ENCODE measurements at places on chromosomes 4 and X. TPM values are rescaled to one million over a fixed set of nuclear protein-coding genes. Genes with fewer than 3 reads are reported as not detected.

DNA sequence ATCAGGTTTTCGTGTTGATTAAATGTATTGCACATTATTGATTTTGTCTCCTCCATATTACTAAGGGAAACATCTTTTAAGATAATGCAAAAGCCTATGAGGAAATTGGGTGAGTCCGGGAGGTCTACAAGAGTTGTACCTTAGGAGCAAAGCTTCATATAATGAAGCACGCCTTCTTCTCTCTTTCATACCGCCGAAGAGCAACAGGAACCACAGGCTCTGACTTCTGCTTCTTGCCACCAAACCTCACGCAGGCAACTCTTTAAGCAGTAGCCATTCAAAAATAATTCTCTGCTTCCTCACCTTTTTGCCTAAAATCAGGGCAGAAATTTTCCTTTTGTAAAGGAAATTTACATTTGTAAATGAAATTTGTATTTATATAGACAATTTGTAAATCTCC is 139.6 kb downstream of the SPRY1 start:
- DNase-seq: no peak

- DNase-seq: no peak
Measured at GRCh38 chr4:41897698-41898097, 37.5 kb upstream of the TMEM33 start.

DNA sequence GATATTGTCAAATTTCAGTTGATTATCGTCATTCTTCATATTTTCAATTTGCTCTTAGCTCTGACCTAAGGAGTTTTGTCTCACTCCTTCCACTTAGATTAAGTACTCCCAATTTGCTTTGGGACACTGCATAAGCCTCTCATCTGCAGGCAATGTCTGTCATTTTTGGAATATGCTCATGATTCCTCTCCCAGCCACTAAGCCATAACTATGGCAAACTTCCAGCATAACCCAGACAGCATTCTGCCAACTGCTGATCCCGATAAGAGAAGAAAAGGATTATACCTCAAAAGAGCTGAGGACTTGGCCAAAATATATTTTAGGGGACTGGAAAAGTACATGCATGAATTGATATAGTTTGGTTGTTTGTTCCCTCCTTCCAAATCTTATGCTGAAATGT is 444.4 kb downstream of the GABRG1 start:
- DNase-seq: no peak

DNA sequence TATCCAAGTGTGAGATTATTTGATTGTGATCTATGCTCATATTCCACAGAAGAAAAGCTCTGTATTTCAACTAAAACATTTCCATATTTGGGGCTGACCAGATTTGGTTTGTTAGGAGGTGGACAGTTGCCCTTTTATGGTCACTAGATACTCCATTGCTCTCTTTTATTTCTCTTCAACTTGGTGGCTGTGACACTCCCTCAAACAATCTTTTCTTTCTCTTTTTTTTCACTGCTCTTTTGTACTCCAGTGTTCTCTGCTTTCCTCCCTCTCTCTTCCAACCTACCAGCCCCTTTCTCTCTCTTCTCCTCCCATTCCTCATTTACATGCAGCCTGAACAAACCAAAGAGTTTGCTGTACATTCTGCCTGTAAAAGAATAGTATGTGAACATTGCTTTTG is 48.8 kb downstream of the RBPJ start:
- DNase-seq: no peak

GRCh38 chr4:172787111-172787510 is 381.5 kb upstream of the GALNT7 start:
- DNase-seq: no peak

DNA sequence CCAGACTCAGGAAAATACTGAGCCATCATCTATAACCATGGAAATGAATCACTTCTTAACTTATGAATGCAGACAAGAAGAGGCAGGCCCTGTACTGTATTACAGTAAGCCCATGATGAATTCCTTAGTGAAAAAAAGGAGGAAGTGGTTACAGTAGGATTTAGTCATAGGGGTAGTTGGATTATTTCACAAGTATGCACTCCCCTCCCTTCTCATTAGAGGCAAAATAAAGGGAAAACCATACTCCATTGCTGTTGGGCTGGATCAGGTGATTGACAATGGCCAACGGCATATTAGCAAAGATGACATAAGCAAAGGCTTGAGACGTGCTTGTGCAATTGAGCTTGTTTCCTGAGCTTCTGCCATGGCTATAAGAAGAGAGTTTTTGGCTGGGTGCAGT is 181.1 kb upstream of the PRPS2 start:
- no peak for DNase-seq

- DNase-seq: no peak
Measured at GRCh38 chr4:182048871-182049270, 194.3 kb upstream of the TENM3 start.

DNA sequence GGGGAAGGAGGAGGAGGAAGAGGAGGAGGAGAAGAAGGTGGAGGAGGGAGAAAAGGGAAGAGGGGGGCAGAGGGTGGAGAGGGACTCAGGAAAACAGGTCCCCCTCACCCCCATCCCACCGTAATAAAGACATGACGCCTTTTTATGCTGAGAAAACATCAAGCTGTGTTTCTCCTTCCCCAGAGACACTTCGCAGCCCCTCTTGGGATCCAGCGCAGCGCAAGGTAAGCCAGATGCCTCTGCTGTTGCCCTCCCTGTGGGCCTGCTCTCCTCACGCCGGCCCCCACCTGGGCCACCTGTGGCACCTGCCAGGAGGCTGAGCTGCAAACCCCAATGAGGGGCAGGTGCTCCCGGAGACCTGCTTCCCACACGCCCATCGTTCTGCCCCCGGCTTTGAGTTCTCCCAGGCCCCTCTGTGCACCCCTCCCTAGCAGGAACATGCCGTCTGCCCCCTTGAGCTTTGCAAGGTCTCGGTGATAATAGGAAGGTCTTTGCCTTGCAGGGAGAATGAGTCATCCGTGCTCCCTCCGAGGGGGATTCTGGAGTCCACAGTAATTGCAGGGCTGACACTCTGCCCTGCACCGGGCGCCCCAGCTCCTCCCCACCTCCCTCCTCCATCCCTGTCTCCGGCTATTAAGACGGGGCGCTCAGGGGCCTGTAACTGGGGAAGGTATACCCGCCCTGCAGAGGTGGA is 45.3 kb upstream of the SHOX start:
- DNase-seq: no peak

The CXCL6 gene
- not detected for total RNA-seq

The RRH gene
- total RNA-seq: not detected

The FLNA gene
- 440 TPM for total RNA-seq
